ENCODE measurements at places on chromosomes 11 and 22.

DNA sequence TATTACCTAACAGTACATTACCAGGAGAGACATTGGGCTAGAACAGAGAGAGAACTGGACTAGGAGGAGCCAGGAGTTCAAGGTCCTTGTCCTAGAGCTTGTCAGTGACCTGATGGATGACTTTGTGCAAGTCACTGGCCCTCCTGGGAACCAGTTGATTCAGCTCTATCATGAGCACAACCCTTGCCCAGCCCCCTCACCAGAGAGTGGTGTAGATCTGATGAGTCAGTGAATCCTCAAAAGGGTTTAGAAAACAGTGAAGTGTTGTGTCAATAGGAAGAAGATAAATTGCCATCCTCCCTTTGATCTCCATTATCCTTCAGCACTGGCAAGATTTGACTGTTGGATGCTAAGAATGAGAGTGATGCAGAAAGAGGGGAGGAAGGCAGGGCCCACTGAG lies 24.3 kb downstream of the NEU3 start:
- peak; percentile 24 for DNase-seq

DNA sequence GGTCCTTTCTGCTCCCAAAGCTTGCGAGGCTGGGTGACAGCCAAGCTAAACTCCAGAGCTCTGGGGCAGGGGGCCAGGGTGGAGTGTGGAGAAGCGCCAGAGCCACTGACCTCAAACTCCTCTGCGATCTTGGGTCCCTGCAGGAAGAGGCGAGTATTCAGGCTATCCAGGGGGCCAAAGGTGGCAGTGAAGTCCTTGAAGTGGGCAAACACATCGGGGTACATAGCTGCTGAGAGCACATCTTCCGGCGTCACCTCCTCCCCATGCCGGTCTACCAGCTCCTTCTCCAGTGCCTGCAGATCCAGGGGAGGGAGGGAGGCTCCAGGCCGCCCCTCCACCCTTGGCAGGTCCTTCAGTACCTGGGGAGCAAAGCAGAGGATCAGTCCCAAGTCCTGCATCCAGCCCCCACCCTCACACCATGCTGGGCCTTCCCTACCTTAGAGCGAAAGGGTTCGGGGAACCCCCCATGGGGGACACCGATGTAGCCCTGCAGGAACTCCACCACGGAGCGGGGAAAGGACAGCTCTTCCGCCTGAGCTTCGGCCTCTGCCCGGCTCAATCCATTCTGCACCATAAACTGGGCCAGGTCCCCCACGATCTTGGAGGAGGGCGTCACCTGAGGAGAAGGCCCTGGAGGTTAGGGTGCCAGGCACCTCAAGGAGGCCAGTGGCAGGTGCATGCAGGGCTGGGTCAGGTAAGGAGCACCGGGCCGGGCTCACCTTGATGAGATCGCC lies 6.4 kb downstream of the RCE1 start:
- DNase-seq = no peak

DNA sequence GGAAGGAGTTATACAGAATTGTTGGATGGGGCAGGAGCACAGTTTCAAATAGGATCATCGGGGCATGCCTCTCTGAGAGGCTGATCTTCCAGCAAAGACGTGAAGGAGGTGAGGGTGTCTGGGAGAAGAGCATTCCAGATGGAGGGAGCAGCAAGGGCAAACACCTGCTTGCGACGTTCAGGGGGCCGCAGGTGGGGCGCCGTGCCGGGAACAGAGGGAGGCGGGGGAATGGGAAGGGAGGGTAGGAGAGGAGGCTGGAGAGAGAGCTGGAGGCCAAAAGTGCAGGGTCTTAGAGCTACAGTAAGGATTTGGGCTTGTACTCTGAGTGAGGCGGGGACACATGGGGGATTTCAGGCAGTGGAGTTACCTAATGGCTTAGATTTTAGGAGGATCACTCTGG lies 13.6 kb downstream of the APOL5 start:
- no peak for DNase-seq

DNA sequence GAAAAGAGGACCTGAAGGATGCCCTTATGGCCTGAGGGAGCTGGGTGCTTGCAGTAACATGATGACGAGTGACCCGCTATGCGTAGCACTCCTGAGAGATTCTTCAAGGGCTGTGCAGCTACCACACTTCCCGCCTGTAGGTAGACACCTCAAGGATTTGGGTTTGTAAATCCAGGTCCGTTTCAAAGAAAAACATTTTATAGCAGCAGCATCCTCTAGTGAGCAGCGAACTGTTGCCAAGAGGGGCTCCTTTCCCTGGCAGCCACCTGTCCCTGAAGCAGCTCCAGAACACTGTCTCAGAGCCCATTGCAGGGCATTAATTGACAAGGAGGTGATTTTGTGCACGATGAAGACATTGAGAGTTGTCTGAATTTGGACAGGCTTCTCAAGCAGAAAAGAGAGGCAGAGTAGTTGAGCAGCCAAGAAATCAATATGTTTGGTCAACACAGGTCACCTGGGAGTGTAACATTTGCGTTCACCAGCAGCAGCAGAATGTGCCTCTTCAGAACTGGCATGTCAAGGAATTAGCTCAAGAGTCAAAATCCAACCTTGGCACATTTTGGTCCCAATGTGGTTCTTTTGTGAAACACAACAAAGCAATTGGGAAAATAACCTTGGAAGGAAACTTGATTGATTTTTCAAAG lies 209.8 kb upstream of the MTNR1B start:
- DNase-seq = no peak

- DNase-seq = no peak
Observed at GRCh38 chr11:70112017-70112434, 33.9 kb downstream of the ANO1 start.

DNA sequence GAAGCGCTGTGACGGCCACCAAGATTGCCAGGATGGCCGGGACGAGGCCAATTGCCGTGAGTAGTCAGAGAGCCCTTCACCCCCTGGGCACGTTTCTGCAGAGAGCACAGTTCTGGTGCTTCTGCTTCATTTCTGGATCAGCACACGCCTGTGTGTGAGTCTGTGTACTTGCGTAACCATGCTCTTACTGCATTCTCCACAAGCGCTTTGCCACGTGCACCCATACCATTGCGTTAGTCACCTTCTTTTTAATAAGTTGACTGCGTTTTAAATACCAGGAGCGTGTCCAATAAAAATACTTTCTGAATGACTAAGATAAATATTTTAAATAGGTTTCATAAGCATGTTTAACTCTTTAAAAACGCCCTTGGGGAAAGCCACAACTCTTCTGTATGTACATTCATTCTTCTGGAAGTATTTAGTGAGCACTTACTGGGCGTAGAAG lies 143.0 kb upstream of the SORL1-AS1 start:
- peak; percentile 8 for DNase-seq

DNA sequence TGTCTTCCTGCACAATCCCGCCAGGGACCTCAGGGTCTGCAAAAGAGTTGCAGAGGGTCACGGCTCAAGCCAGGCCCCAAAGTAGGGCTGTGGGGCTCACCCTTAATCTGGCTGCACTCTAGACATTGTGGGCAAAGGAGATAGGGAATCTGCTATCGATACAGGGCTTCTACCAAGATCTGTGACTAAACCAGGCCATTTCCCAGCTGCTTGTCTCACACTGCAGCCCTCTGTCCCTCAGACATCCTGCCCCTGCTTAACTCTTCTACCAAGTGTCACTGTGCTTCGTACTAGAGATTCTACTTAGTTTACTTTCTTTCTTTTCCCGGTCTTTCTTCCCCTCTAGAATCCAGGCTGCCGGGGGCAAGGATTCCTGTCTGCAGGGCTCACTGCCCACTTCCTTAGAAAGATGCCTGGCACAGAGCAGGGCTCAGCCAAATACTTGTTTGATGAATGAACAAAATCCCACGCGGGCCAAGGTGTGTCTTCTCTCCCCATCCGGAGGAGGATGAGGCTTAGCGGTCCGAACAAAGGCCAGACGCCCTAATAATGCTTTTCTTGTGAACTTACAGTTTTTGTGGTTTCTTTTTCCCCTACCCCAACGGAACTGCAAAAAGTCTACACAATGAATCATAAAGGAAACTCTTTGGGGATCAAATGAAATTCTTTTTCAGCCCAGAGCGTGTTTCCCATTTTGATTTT lies 61.3 kb upstream of the ANO1 start:
- no peak for DNase-seq

DNA sequence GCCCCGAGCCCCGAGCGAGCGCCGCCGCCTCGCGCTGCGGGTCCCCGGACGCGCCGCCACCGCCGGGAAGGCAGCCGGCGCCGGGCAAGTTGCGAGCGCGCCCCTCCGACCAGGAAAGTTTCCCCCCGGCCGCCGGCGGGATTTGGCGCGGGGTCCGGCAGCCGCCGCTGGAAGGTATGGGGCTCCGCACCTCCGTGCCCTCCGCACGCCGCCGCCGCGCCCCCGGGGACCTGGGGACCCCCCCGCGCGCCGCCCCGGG lies 281 bp downstream of the TSPAN18 start:
- no peak for DNase-seq

DNA sequence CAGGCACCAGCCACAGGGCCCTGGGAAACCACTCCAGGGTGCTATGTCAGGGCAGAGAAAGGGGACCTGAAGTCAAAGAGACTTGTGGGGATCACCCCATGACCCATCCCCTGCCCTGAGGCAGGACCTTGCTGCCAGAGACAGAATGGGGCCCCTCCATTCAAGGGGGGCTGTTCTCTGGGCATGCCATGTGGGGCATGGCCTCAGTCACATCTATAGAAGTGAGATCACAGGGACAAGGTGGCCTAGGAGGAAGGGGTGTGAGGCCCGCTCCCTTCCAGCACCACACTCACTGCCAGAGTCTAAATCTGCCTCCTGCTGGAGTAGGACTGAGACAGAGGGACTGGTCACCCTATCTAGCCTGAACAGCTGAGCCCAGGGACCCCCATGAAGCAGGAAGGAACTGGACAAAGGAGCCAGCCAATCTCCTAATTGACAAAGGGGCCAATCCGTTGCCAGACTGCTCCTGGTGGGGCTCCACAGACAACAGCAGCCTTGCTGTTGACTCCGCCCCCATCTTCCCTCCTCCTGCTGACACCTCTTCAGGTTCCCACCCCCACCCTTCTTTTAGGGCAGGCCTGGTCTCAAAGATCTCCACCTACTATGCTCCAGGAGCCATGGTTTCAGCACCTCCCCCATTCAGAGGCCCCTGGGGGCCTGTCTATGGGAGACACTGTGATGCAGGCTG lies 26.0 kb downstream of the NEAT1 start:
- DNase-seq = peak; percentile 64

- no peak for DNase-seq
Observed at GRCh38 chr11:78140392-78141077, 1.1 kb upstream of the ALG8 start.

DNA sequence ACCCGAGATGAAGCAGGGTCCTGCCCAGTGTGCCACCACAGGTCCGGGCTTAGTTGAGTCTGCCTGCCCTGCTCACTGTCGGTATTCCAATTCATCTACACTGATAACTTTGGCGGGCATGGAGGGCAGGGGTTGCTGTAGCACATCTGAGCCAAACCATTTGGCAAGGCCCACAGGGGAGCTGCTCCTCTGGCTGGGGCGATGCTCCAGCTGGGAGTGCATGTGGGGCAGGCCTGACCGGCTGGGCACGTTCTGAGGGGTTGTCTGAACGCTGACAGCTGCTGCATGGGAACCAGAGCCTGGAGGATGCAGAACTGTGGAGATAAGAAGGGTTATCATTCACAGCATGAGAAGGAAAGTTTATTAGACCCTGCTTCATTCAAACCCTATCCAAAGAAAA lies 40.4 kb downstream of the DRG1 start:
- no peak for DNase-seq

GRCh38 chr11:114587398-114587953 lies 8.1 kb downstream of the NXPE4 start:
- DNase-seq = no peak

GRCh38 chr11:116037861-116038260 lies 533.6 kb upstream of the CADM1 start:
- no peak for DNase-seq

- DNase-seq = no peak
Observed at GRCh38 chr11:114076921-114077331, 17.4 kb downstream of the ZBTB16 start.

DNA sequence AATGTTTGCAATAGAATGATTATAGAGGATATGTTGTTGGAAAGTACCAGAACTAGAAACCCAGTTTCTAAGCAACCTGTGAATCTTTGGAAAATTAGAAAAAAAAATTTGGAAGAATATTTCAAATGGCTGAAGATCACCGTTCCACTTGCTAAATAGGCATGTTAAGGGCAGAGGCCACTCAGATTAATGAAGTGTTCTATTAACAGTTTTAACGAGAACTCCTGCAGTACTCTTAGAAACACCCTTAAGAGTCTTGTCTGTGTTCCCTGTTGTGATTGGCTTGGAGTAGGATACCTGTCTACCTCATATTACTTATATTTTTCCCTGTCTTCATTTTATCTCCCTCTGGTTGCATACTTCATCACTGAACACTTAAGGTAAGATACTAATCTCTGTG lies 4.6 kb downstream of the C11orf54 start:
- DNase-seq = no peak

DNA sequence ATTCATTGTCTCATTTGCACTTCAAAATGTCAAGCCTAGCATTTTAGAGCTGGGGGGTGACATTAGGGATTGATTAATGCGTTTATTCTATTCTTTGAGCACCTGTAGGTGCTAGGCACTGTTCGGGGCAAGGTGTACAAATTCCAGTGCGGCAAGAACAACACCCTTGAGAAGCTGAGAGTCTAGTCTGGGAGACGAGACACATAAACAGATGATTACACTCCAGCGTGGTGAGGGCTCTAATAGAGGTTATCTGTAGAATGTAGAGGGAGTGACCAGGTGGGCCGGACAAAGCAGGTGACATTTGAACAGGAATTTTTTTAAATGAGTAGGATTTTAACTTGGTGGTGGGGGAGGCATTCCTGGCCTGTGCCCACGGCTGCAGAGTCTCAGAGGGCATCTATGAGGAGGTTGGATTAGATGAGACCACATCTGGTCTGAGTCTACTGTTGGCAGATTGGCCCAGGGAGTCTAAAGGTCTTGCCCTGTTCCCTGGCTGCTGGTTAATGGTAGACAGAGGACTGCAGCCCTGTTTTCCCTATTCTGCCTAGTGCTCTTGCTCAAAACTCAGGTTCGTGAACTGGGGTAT lies 970 bp downstream of the CAT start:
- no peak for DNase-seq

GRCh38 chr11:47960015-47960414 lies 20.3 kb upstream of the PTPRJ start:
- DNase-seq = no peak

Data from A549 (cell line).